ENCODE measurements at places on chromosomes 7 and 10.

DNA sequence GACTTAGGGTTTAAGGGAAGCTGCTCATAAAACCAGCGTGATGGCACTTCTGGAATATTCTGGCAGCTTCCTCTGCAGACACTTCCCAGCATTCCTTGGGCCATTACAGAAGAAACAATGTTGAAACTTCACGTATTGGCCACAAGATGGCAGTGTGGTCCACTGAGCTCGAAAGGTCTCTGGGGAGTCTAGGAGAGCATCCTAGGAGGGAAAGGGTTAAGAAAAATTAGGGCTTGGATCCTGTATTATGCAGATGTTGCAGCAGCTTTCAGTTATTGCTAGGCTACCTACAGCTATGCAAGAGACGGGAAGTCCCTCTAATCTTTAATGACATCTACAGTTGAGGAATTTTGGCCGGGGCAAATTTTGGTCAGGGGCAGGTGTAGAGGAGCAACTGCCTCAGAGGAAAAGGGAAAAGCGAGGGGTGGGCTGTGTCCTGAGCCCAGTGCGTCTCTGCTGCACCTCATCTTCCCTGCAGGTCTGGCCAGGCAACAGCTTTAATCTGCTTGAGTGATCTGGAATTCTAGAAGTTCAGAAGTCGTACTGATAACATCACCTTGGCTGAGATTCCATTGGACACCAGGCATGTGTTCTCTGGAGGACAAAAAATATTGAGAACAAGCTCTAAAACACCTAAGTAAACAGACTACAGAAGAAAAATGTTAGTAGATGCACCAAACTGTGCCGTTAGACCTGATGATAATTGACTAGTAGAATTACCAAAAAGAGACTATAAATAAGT lies 220.8 kb upstream of the PRSS58 start:
- peaks cover 22% of the 10 kb centered on the region for H3K27me3 ChIP-seq
- no peak overlapping the region for H3K4me3 ChIP-seq
- H3K27ac ChIP-seq = no peak overlapping the region
- H3K4me1 ChIP-seq = peaks cover 5% of the 10 kb centered on the region
- no peaks in the 10 kb centered on the region for H3K36me3 ChIP-seq
- no peak for DNase-seq

DNA sequence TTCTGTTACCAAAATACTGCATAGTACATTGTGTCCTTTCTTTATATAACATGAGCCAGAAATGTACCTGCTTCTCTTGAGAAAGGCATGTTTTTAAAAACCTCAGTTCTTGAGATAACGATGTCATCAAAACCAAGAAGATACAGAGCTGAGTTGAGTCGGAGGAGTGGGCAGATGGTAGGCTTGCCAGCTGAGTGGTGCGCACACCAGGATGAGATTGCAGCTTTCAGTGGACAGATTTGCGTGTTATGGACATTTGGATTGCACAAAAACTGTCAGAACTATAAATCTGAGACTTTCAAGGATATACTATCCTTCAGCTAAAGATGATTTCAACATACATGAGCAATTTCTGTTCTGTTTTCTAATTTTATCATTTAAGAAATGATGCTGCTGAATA lies 25.0 kb downstream of the PRKAR2B start:
- no peak overlapping the region for H3K27ac ChIP-seq
- no peaks in the 10 kb centered on the region for H3K27me3 ChIP-seq
- H3K36me3 ChIP-seq = no peaks in the 10 kb centered on the region
- no peak for DNase-seq
- H3K4me1 ChIP-seq = peaks cover 14% of the 10 kb centered on the region

GRCh38 chr7:90788052-90788451 lies 191.9 kb downstream of the CDK14 start:
- H3K4me3 ChIP-seq = no peak overlapping the region
- H3K36me3 ChIP-seq = peaks cover 33% of the 10 kb centered on the region
- DNase-seq = no peak
- H3K27me3 ChIP-seq = no peaks in the 10 kb centered on the region
- peak overlapping the region; percentile 9 for H3K27ac ChIP-seq

- H3K4me1 ChIP-seq = peaks cover 7% of the 10 kb centered on the region
- H3K27me3 ChIP-seq = no peaks in the 10 kb centered on the region
- peaks cover 6% of the 10 kb centered on the region for H3K36me3 ChIP-seq
- H3K27ac ChIP-seq = no peak overlapping the region
Observed at GRCh38 chr7:111018960-111019736, 71.8 kb upstream of the LRRN3 start.

- no peaks in the 10 kb centered on the region for H3K27me3 ChIP-seq
- peaks cover 20% of the 10 kb centered on the region for H3K4me1 ChIP-seq
- no peak overlapping the region for H3K27ac ChIP-seq
- no peak overlapping the region for H3K4me3 ChIP-seq
- H3K36me3 ChIP-seq = peaks cover 20% of the 10 kb centered on the region
Observed at GRCh38 chr10:75034131-75034512, 77.3 kb upstream of the SAMD8 start.

GRCh38 chr7:87850836-87851593 lies 25.1 kb downstream of the SLC25A40 start:
- no peaks in the 10 kb centered on the region for H3K27me3 ChIP-seq
- H3K4me3 ChIP-seq = no peak overlapping the region
- no peaks in the 10 kb centered on the region for H3K4me1 ChIP-seq
- peaks cover 3% of the 10 kb centered on the region for H3K36me3 ChIP-seq
- no peak for DNase-seq
